ENCODE measurements at places on chromosomes 7 and 10.

DNA sequence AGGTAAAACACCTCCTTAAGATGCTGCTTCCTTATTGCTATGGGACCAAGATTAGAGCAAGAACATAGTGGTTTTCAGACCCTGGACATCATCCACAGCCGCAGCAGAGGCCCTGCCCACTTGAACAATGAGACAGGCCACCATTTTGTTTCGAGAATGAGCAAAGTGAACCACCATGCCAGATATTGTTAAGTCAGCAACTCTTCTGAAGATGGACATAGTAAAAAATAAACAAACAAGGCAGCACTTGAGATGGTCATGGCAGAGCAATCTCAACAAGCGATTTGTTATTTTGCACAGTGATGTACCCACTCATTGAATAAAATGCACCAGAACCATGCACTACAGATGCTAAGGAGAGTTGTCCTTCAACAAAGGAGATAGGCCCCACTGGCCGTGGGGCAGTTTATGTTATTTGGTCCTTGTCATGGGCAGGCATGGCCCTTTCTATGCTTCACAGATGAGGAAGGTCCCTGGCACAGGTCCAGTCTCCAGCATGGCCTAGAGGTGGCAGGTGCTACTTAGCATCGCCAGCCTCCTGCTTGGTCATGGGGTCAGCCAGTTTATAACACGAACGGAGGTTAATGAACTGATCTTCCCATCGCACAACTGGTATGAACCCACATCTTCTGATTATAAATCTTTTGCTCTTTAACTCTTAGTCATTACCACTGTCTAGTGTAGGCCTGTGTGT, 44.1 kb downstream of the IKZF1 start:
- no peak for DNase-seq

DNA sequence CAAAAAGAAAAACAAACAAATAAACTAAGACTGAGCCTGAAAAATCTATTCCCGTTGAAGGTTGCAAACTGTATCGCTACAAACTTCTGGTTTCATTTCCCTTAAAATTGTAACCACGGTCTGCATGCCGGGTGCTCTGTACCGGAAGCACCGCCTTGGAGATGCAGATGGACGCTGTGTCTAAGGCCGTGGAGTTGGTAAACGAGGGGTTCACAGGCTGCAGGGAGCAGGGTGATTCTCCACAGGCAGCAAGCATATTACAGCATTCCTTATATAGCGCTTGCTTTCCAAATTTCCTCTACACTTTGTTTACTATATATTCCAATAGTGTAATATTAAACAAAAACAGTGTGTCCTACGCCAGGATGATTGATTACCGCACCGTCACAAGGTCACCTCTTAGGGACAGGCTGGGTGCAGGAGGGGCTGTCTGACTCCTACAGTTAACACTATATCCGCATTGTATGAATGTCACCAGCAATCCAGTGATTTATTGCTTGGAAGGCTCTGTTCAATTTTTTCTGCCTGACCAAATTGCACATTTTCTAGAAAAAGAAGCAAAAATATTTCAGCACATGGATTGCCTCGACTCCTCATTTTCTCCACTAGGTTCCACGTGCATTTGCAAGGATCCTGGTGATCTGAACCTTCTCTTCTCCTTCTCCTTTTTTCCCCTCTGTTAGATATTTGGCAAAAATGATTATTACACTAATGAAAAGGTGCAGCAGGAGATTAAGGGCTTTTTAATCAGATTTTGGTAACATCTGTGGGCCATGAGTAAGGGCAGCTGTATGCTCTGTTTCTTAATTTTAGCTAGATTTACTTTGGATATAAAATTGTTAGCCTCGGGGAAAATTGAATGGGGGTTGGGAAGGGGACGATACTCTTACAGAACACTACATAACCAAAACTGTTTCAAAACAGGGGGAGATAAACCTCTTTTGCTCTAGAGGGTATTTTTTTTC, 325.8 kb upstream of the MGMT start:
- DNase-seq = no peak

DNA sequence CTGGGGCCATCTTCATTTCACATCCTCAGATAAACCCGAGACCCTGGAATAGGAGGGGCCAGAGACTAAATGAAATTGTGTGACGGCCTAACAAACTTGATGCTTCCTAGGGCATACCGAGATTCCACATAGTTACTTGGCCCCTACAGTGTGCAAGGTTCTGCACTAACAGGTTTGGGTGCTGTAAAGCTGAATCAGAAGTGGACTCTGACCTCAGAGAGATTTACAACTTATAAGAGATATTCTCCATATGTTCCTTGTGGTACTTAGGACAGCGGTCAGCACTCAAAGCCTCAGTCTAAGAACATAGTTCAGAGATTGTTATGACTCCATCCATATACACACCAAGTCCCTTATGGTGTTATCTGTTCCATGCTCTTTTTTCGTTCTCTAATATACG, 55.1 kb upstream of the FHIP2A start:
- no peak for DNase-seq

DNA sequence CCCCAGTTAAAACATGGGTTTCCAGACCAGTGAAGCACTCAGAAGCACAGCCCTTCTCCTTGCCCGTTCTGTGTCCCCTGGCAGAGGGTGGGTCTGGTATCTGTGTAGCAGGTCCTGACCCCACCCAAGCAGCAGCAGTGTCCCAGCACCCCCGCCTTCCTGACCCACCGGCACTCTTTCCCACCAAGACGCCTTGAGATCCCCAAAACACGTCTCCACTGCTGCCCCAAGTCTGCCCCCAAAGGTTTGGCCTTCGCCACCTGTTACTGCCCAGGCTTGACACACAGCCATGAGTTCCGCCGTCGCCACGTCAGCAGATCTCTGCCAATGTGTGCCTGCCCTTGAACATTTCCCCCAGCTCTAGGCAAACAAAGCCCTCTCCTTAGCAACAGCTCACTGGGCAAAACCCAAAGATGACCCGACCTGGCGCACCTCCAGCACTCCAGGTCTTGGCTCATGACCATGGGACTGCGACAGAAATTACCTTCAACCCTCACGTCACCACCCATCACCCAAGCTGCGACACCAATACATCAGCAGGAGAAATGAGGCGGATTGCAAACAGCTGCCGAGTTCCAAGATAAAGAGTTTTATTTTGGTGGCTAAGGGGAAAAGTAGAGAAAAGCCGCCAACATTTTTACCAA, 75.6 kb downstream of the CTBP2 start:
- DNase-seq = no peak

GRCh38 chr7:23918856-23919255, 208.8 kb downstream of the STK31 start:
- DNase-seq = no peak

DNA sequence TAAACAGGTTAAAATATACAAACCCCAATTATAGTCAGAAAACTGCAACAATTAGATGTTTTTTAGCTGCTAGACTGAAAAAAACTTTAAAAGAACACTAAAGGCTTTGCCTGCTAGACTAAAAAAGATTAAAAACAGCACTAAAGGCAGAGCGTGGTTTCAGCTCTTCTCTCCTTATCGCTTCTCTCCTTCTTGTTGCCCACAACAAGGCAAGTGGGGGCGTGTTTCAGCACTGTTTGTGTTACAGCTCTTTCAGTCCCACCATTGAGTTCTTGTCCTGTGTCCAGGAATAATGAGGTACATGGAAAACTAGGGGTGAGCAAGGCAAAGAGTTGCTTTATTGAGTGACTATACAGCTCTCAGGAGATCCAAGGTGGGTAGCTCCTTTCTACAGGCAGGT, 112.3 kb downstream of the HPSE2 start:
- DNase-seq = no peak

DNA sequence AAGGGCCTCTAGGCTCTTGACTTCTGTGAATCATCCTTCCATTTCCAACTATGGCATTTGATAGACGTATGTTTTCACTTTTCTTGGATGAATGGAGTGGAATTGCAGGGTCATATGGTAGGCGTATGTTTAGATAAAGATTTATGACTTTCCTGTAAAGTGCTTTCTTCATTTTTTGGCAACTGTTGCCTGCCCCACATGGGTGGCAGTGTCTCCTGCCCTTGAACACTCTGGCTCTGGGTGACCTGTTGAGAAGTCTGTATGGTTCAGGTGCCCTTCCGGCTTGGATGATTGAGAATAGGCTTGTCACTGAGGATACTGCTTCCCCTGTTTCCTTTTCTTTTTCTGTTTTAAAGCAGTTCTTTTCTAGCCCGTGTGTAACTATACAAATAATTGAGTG, 23.1 kb downstream of the RET start:
- no peak for DNase-seq

- no peak for DNase-seq
Observed at GRCh38 chr7:134660961-134661376, 14.3 kb downstream of the BPGM start.

GRCh38 chr10:112539340-112539739, 92.3 kb downstream of the VTI1A start:
- DNase-seq = no peak
